Activated T-helper 1 cell treated with anti-CD3 and anti-CD28 coated beads, Interleukin-2, amount 50 U/mL, for 16 hours (primary cell): ENCODE measurements at places on chromosomes 6 and 20.

DNA sequence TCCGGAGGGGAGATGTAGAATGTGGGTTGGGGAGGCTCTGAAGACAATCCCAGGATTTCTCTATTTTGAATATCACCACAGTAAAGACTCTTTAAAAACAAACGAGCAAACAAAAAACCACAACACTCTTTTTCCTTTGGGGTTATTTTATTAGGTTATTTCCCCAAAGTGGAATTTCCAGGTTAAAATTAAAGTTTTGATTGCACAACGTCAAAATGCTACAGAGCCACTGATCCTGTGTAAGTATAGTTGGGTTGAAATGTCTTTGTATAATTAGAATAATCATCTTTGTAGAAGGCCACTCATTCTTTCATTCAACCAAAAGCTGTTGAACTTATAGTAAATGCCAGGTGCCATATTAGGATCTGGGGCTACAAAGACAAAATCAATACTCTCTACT is 19.6 kb upstream of the PIM1 start:
- DNase-seq = no peak

- no peak for DNase-seq
These were observed 920.4 kb upstream of the GJE1 start for GRCh38 chr6:141212296-141212695.

- no peak for DNase-seq
These were observed 5.1 kb upstream of the SNAP25 start for GRCh38 chr20:10213526-10213925.

- DNase-seq = no peak
These were observed 1.1 kb downstream of the MGME1 start for GRCh38 chr20:17969884-17970409.

GRCh38 chr6:138044458-138044857 is 62.8 kb downstream of the PERP start:
- no peak for DNase-seq

DNA sequence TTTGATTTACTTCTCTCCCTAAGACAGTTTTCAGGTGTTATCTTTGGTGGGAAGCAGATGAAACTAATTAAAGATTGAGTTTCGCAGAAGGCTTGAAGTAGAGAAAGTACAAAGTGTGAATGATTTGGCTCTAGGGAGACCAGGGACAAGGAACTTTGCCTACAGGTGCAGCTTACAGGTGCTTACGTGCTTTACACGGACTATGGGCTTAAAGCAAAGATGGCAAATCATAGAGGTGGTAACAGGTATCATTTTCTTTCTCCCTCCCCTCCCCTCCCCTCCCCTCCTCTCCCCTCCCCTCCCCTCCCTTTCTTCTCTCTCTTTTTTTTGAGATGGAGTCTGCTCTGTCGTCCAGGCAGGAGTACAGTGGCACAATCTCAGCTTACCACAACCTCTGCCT is 136.3 kb downstream of the SLC35B3 start:
- DNase-seq = no peak

DNA sequence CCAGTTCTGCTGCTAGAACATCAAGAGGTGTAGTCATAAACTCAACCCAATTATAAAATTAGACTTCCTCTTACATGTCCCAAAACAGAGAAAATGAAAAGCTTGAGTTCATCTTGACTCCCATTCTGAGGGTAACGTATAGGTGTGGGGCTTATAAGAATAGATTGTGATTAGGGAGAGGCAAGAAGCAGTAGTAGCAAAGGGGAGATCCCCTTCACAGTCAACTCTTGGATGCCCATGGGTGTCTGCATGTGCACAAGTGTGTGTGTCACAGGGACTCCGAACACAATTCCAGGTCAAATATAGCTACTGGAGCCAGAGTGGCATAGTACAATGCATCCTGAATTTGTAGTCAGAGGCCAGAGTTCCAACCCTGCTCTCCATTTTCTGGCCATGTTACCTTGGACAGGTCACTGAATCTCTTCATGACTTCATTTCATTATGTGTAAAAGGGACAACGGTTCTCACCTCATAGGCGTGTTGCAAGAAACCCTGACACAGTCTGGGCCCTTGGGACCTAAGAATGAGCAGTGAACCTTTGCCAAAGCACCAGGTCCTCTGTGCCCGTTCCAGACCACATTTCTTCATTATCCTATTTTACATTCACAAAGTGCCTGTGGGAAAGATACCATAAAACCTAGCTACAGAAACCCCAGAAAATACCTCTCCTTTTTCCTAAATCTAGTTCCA is 11.8 kb downstream of the GSTA4 start:
- no peak for DNase-seq

DNA sequence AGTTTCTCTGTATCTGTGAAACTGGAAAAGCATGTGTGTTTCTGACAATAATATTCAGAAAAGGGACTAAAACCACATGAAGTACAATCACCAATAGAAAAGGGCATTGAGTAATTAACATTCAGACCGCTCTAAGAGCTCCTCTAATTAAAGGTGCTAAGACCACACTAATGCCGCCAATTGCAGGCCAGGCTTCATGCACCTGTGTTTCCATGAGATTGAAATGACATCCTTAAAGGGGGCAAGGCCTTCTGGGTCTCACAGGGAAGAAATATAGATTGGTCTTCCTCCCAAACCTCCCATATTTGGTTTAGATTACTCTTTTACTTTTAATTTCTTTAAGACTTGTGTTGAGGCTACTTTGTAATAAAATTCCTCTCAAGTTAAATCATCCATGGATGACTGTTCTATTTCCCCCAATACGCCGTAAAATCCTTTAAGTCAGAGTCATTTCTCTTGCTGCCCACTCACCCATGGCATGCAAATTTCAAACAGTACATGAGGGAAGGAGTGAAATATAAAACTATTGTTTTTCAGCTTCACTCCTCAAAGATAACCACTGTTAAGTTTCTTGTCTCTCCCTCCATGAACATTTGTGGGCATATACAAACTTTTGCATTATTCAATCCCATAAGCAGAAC is 110.6 kb downstream of the UBE3D start:
- no peak for DNase-seq

DNA sequence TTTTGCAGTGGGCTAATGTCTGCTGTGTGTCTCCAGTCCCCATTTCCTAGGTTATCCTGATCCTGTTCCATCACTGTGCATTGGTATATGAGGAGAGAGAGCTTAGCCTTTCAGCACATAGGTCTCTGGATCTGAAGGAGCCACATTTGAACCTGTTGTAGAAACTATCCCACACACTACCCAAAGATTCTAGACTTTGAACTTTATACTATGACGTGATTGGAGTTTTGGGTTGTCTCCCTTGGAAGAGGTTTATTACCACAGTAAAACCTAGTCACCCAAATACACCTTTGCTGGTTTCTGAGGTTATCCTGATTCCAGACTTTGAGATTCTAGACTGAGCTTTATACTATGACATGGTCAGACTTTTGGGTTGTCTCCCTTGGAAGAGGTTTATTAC is 8.0 kb upstream of the OSTM1 start:
- DNase-seq = no peak

DNA sequence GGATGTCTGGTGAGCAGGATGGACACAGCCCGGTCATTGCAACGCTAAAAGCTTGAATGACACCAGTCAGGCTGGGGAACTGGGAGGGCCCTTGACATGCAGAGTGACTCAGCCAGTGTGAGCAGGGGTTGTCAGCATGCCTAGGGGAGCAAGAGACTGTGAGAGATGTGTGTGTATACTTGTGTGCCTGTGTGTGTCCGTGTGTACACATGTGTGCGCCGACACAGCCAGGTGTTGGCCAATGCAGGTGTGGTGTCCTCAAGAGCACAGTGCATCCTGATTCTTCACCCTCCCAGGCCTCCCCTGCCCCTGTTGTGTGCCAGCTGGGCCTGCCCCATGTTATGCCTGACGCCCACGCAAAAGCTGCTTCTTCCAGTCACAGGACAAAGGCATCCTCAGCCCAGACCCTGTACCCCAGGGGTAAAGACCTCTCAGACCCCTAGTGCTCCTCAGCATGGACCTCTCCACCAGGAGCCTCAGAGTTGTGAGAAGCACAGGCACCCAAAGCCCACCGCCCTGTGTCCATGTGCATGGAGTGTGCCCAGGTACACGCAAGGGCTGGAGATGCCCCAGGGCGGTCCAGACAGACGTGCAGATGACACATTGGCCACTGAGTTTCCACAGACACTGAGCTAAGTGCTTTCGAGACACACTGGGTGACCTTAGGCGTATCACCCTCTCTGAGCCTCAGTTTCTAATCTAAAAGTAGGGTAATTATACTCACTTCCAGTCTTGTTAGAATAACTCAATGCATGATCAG is 16.6 kb downstream of the NRSN2 start:
- DNase-seq = no peak

DNA sequence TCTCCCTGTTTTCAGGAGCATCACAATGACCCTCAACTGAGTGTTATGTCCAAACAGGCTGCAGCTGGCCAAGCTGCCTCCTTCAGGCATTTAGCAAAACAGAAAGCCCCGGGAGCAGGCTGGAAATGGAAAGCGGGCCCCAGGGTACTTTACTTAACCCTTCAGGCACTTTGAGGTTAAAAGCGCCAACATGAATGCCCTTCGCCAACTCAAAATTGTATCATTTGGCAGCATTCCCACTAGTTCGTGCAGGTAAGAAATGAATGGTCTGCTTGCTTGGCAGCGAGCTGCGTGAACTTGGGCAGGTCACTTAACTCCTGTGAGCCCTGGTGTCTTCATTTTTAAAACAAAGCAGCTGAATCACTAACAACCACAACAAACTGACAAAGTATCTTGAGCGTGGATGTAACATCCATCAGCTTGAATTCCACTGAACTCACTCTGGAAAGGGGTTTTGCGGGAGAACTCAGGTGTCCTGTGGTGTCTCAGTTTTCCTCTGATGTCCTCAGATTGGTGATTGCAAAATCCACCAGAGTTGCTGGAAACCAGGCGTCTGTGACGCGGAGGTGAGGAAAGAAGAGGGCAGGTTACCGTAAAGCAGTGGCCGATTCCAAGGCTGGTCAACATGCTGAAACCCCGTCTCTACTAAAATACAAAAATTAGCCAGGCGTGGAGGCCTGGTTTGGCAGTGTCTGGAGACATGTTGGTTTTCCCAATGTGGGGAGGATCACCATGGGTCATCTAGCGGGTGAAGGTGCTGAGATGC is 118.8 kb upstream of the ZNF217 start:
- DNase-seq = no peak

DNA sequence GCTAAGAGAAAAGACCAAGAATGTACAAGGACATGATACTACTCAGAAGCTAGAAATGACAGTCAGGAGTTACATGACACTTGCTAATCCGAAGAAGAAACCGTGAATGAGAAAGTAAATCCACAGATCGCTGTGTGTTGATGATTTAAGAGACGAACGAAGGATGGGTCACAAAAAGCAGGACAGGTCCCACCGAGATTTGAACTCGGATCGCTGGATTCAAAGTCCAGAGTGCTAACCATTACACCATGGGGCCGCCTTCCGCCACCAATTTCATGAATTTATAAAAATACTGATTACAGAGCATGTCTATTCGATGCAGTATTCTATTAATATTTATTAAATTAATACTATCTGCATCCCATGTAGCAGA is 54.0 kb upstream of the BTN3A2 start:
- no peak for DNase-seq

GRCh38 chr6:105786449-105786848 is 299.7 kb upstream of the PRDM1 start:
- DNase-seq = no peak

GRCh38 chr20:13147971-13148370 is 73.1 kb upstream of the ISM1 start:
- no peak for DNase-seq

- no peak for DNase-seq
These were observed 81.5 kb downstream of the RREB1 start for GRCh38 chr6:7189101-7189758.

DNA sequence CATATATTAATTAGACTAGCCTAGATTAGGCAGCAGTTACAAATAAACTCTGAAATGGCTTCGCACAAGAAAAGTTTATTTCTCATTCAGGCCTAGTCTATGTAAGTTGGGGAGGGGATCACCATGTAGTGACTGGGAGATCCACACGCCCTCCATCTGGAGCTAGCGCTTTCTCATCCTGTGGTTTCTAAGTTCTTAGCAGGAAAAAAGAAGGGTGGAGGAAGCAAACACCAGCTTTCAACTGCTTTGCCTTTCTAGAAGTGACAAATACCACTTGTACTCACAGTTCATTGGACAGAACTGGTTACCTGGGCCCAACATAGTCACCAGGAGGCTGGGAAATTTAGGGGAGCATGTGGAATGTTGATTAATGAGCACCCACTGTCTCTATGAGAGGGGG is 46.6 kb downstream of the NDUFAF5 start:
- DNase-seq = no peak

DNA sequence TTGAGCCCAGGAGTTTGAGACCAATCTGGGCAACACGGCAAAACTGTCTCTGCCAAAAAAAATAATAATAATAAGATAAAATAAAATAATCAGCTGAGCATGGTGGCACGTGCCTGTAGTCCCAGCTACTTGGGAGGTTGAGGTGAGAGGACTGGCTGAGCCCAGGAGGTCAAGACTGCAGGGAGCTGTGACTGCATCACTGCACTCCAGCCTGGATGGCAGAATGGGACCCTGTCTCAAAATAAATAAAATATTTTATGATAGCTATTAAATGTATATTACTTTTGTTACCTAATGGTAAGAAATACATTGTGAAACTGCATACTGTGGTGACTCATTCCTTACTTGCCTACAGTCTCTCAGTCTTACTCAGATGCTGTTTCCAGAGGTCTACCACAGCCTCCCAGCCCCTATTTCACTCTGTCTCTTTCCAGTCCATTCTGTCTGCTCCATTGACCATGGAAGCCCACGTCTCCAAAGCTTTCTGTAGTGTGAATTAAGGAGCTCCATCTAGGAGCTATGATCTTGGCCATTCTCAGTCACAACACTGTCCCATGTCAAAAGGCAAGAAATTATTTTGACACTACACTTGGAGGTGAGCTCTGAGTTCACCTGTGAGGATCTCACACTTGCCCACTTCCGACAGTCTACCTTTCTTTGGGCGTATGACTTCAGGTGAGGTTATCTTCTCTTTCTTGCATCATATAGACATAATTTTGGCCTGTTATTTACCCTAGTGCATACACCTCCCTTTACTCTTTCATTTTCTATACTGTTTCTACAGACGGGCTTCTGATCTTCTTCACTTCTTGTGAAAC is 22.4 kb upstream of the SNX9 start:
- no peak for DNase-seq

GRCh38 chr20:50333812-50334211 is 143.2 kb downstream of the CEBPB start:
- no peak for DNase-seq

- DNase-seq = no peak
These were observed 35.1 kb upstream of the DUSP22 start for GRCh38 chr6:257031-257725.

GRCh38 chr6:33061987-33062386 is 11.5 kb downstream of the HLA-DPA1 start:
- no peak for DNase-seq

- DNase-seq = no peak
These were observed 104.8 kb downstream of the MYO6 start for GRCh38 chr6:75853806-75854205.

DNA sequence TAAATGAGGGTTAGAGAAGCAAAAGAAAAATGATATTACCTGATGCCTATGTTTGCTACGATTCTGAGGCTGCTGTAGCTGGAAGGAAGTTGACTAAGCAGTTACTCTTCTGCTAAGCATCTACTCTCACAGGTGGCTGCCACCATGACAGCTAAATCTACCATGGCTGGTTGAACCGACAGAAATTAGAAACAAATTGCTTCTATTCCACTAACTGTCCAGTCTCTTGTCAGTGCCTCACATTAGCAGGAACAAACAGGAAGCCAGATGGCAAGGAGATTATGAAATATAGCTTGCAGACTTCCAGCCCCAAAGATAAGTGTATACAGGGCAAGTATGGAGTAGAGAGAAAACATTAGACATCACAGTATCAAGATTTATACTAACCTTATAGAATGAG is 59.4 kb upstream of the TMEM200A start:
- DNase-seq = no peak
